Activated CD8-positive, alpha-beta memory T cell treated with anti-CD3 and anti-CD28 coated beads, Interleukin-2, amount 10 ng/mL, durations not matched to agents 7 days and 5 days (primary cell): ENCODE measurements at places on chromosomes 7 and 10. TPM values are rescaled to one million over a fixed set of nuclear protein-coding genes. Genes with fewer than 3 reads are reported as not detected.
A peak's percentile ranks its signal among the peaks of the same experiment; 100 is the strongest.

The MBLAC1 gene
- total RNA-seq: 5.6 TPM

The GPNMB gene
- 0.82 TPM for total RNA-seq

The OR2A42 gene
- total RNA-seq: not detected

The LYZL2 gene
- not detected for total RNA-seq

- H3K27ac ChIP-seq: no peak overlapping the region
- no peak overlapping the region for H3K4me3 ChIP-seq
- peaks cover 3% of the 10 kb centered on the region for H3K4me1 ChIP-seq
- DNase-seq: no peak
These were observed 81.7 kb downstream of the CSTF2T start for GRCh38 chr10:51617576-51618235.

DNA sequence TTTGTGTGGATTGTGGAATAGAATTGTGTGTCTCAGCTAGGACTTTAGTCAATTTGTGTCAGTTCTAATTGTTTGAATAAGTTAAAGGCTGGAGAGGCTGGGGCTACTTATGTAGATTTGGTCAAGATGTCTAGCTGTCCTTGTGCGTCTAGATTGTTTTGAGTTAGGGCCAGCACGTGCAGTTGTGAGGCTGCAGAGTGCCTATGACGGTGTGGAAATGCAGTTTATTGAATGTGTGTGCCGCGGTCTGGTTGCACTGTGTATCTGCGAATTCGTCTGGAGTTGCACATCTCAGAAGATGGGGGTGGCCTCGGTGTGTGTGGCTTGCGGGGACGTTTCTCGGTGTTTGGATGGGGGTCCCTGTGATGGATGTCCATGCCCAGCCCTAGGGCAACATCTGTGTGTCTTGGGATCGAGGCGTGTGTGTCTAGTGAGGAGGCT is 10.2 kb downstream of the EMX2 start:
- peaks cover 9% of the 10 kb centered on the region for H3K4me1 ChIP-seq
- peaks cover 69% of the 10 kb centered on the region for H3K27me3 ChIP-seq
- peak overlapping the region; percentile 19 for H3K27ac ChIP-seq
- H3K36me3 ChIP-seq: peaks cover 3% of the 10 kb centered on the region
- no peak overlapping the region for H3K4me3 ChIP-seq
- DNase-seq: no peak

- peaks cover 7% of the 10 kb centered on the region for H3K36me3 ChIP-seq
- H3K4me3 ChIP-seq: no peak overlapping the region
- DNase-seq: peak; percentile 74
- H3K4me1 ChIP-seq: peaks cover 15% of the 10 kb centered on the region
These were observed 42.5 kb downstream of the C7orf25 start for GRCh38 chr7:42869131-42870020.

DNA sequence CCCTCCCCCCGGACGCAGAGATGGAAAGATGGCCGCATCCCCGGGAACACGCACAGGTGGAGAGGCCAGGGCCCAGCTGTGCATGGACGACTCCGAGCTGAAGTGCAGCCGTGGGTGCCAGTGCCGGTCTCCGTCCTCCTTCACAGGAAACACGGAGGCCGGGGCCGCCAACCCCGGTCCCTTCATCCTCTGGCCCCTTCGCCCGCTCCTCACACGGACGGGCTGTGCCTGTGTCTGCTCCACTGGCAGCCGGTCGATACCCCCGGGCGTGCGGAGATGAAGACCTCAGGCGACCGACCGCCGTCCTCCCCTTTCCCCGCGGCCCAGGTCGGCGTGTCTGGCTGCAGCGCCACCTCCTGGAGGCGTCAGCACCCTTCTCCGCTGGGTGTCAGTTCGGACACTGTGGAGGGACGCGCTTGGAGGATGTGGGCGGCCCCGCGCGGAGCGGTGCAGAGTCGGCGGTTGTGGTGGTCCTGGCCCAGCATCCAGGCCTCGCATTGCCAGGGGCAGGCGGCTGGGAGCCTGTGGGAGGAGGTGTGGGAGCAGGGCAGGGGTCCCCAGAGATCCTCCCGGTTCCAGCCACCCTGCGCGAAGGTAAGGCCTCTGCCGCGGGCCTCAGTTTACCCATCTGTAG is 9.9 kb downstream of the ZNF511 start:
- no peaks in the 10 kb centered on the region for H3K36me3 ChIP-seq
- DNase-seq: peak; percentile 77
- no peak overlapping the region for H3K27ac ChIP-seq
- peaks cover 10% of the 10 kb centered on the region for H3K27me3 ChIP-seq
- peak overlapping the region; percentile 29 for H3K4me3 ChIP-seq
- H3K4me1 ChIP-seq: peaks cover 4% of the 10 kb centered on the region

GRCh38 chr7:3162289-3162688 is 118.6 kb upstream of the CARD11 start:
- no peaks in the 10 kb centered on the region for H3K36me3 ChIP-seq
- no peaks in the 10 kb centered on the region for H3K4me1 ChIP-seq

DNA sequence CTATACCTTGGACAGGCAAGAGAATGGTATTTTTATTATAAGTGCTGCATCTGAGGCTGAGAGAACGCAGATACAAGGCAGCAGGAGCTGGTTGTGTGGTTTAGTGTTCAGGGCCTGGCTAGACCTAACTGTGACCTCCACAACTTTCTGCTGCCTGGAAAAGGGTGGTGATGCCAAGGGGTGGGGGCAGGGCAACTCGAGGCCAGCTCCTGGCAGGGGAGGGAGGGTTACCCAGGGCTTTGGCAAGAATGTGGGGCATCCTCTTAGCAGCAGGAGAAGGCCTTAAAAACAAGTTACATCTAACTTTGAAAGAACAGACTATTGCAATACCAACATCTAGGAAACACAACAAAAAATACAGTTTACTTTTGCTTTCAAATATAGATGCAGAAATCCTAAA is 13.0 kb downstream of the MXI1 start:
- peaks cover 6% of the 10 kb centered on the region for H3K27me3 ChIP-seq
- no peak overlapping the region for H3K4me3 ChIP-seq
- DNase-seq: no peak
- no peak overlapping the region for H3K27ac ChIP-seq
